Activated CD4-positive, alpha-beta T cell treated with anti-CD3 and anti-CD28 coated beads, Interleukin-2, amount 50 U/mL, for 4 hours (primary cell): ENCODE measurements at places on chromosomes 4 and X.

DNA sequence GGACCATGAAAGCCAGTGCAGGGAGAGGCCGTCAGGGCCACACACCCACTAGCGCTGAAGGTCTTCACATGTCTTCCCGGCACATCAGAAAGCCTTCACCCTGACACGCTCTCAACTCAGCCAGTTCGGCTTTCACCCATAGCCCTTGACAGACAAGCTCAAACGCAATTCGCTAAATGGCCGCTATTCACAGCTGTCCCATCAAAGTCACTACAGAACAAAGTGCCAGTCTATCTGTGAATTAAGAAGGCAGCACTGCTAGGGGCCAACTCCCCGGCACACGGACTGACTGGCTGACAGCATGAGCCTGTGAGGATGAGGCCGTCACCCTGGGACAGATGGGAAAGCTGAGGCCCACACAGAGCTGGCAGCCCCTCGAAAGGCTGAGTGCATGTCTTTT is 45.7 kb downstream of the ACOX3 start:
- no peak for DNase-seq

- DNase-seq, result no peak
Measured at GRCh38 chr4:136306361-136306760, 1225.9 kb downstream of the PCDH18 start.

DNA sequence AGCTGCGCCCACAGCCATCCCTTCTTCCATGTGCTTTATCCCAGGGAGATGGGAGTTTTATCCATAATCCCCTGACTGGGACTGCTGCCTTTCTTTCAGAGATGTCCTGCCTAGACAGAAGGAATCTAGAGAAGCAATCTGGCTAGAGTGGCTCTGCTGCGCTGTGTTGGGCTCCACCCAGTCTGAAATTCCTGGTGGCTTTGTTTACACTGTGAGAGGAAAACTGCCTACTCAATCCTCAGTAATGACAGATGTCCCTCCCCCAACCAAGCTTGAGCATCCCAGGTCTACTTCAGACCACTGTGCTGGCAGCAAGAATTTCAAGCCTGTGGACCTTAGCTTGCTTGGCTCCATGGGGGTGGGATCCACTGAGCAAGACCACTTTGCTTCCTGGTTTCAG is 116.9 kb upstream of the AR start:
- DNase-seq, result no peak

GRCh38 chr4:182913036-182913435 is 4.2 kb downstream of the DCTD start:
- no peak for DNase-seq

GRCh38 chrX:87895421-87895820 is 377.8 kb downstream of the KLHL4 start:
- DNase-seq, result no peak

GRCh38 chr4:73487233-73487632 is 5.7 kb downstream of the AFM start:
- no peak for DNase-seq

GRCh38 chr4:75678473-75678872 is 5.3 kb upstream of the G3BP2 start:
- no peak for DNase-seq

DNA sequence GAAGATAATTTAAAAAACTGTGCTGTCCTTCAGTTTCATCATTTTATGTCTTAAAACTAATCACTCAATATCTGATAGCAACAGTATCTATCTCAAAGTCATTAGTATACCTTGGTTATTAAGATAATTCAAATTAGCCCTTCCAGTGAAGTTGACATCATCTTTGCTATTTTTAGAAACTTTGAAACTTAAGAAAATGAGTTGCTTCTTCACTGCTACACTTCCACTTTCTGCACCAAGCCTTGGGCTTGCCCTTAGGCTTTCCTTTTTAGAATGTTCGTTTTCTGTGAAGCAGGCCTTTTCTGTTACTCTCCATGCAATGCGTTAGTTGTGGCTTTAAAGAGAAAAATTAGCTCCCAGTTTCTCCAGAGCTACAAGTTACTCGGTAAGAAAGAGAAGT is 4.4 kb upstream of the VAMP7 start:
- no peak for DNase-seq

GRCh38 chr4:56082829-56083228 is 134.1 kb downstream of the CEP135 start:
- DNase-seq, result no peak
